ENCODE measurements at places on chromosomes 2 and 18.
A peak's percentile ranks its signal among the peaks of the same experiment; 100 is the strongest.

DNA sequence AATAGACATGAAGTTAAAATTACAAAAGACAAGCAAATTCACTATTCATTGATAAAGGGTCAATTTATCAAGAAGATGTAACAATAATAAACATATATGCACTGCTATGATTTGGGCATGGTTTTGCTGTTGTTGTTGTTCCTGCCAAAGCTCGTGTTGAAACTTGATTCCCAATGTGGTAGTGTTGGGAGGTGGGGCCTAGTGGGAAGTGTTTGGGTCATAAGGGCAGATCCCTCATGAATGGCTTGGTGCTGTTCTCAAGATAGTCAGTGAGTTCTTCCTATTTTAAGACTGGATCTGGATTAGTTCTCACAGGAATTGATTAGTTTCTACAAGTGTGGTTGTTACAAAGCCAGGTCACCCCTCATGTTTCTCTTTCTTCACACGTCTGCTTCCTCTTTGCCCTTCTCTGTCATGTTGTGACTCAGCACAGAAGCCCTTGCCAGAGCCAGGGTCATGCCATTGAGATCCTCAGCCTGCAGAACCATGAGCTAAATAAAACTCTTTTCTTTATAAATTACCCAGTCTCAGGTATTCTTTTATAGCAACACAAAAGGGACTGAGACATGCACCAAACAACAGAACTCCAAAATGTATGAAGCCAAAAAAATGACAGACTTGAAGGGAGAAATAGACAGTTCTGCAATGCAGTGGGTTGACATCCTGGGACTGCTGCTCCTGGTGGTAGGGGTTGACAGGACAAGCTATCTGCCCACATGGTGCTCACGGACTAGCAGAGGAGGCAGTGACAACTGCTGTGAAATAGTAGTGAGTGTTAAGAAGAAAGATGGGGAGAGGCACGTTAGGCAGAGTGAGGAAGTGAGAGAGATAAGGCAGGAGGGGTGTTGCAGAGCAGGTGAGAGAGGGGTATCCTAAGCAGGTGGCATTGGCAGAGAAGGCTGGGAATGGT lies 18.6 kb upstream of the SKA1 start:
- no peak for DNase-seq

DNA sequence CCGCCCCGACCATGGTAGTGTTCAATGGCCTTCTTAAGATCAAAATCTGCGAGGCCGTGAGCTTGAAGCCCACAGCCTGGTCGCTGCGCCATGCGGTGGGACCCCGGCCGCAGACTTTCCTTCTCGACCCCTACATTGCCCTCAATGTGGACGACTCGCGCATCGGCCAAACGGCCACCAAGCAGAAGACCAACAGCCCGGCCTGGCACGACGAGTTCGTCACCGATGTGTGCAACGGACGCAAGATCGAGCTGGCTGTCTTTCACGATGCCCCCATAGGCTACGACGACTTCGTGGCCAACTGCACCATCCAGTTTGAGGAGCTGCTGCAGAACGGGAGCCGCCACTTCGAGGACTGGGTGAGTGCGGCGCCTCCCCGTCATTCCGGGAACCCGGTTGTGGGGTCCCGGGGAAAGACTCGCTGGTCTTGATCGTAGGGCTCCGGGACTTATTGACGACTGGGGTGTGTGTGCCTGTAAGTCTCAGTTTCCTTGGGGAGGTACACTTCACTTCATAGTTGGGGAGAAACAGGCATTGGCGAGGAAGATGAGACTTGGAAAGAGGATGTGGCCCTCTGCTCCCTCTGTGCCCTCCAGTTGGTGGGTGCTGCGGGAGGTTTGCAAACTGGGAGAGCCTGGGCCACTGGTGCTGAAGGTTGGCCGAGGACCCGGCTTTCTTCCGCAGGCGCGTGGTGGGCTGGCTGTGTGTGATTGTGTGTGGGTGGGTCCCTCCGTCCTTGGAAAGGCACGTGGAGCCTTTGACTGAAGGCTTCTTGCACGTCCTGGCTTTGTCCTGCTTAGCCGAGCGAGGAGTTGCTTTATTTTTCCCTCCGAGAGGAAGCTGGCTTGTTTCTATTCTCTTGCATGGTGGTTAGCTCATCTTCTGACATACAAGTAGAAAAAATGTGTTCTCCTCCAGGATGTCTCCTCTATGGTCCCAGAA lies 886 bp downstream of the PRKCE start:
- DNase-seq = peak; percentile 24

DNA sequence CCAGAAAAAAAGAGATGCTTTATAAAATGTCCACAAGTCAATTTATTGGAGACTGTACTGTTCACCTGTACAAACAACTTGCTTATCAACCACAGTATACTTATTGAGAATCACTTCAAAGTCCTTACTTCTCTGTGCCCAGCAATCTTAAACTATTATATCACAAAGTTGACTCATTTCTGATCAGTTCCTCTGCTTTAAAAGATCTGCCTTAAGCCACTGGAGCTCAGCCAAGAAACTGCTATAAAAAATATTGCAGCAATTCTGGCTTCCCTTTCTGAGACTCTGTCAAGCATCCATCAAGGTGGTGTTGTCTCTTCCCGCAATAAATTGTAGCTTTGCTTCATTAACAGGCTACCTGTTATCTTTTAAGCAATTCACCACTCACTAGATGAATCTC lies 375.2 kb upstream of the SPHKAP start:
- no peak for DNase-seq

- peak; percentile 65 for DNase-seq
Observed at GRCh38 chr2:100427627-100428258, 10.3 kb upstream of the CHST10 start.

DNA sequence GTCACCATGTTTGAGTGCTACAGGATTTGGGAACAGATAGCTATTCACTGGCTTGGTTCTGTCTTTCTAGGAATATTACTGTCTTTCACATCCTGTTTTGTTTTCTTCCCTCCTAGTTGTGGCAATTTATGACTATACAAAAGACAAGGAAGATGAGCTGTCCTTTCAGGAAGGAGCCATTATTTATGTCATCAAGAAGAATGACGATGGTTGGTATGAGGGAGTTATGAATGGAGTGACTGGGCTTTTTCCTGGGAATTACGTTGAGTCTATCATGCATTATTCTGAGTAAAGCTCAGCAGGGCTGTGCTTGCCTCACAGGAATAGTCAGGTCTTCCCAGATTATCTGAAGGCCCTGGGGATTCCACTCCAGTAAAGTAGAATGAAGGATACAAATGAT lies 98.9 kb downstream of the ABI2 start:
- DNase-seq = no peak

DNA sequence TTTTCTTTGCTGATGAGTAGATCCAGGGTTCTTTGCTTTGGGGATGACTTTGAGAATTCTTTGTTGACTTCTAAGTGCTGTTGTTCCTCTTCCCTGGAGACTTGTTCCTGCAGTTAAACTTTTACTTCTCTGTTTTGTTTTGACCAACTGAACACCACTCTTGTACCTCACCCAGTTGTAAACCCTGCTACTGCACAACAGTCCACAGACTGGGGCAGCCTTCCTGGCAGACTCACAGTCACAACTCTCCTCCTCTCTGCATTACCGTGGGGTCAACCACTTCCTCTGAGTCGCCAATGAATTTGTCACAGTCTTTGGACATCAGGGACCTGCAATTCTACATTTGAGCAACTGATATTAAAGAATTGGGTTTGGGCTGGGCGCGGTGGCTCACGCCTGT lies 3.8 kb upstream of the SLC8A1 start:
- no peak for DNase-seq

DNA sequence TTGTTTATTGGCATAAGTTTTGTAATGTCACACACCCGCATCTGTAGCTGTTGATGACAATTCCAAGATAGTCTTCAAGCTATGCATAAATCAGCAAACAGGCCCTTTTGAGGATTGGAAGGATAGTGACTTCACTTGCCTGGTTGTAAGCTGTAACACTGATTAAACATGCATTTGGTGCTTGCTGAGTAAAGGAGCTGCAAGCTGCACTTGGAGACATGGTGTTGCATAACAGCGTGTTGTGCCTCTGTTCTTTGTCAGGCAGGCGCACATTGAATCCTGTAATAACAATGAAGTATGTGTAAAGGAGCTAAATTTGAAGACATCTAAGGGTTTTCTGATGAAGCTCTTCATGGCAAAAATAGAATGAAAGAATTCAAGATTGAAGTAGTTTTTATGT lies 68.7 kb upstream of the TTC27 start:
- DNase-seq = no peak

DNA sequence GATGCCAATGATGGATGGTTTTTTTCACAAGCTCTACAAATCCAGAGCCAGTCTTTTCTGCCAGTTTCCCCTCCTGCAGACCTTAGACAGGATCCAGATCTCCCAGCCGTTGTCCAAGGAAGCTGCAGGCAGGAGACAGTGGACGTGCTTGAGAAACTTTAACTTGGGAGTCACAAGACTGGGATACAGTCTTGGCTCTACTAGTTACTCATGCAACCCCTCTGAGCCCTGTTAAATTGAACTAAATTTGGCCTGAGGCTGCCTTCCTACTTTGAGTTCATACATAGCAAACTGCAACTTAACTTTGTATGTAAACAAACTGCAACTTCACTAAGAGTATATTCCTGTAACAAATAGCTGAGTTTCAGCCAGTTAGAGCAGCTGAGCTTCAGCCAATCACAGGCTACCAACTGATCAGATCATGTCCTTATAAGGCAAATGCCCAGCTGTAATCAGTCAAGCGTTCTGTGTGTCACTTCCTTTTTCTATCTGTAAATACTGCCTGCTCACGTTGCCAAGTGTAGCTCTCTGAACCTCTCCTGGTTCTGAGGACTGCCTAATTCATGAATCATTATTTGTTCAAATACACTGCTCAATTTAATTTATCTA lies 140.9 kb downstream of the CAPN13 start:
- DNase-seq = no peak

DNA sequence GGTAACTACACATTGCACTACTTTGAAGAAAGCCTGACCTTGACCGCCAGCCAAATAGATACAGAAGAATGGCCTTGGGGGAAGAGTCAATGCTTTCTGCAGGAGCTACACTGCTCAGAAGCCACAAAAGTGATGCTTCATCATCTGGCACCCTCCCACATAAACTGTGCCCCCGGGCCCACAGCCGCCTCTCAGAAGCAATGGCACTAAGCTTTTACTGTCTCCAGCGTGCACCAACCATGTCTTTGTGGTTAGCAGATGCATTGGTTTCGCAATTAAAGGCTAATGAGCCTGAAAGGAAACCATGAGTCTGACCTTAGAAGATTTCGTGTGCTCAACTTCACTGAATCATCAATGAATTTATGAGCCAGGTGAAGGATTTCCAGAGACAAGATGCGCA lies 209.4 kb upstream of the TRIB2 start:
- peak; percentile 79 for DNase-seq

DNA sequence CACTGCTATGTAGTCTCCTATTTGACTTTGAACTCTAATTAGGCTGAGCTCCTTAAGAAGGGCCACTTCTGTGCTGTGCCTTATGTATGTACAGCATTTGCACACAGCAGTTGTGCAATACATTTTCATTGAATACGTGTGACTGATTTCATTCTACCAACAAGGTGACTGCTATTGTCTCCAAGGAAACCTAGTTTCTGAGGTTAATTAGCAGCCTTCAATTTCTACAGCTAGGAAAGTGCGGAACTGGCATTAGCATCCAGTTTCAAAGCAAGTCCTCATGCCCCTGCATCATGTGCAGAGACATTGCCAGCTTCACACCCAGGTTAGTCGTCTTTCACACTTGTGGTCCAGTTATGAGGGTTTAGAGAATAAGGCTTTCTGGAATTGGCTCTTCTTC lies 58.6 kb downstream of the NCK2 start:
- DNase-seq = no peak

DNA sequence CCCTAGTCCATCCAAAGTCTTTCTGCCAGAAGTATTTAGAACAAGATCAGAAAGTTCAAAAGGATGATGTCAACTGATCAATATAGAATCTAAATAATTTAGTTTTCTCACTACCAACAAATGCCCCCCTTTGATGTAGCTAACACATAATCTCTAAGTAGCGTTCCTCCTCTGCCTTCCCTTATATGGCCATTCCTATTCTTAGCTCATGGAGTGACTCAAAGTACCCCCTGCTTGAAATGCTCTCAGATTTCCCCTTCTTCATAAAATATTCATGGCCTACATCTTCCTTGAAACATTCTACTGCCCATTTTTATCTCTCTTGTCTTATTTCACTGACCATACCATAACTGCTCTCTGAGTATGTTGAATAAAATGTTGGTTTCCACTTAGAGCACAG lies 151.5 kb downstream of the UPP2 start:
- DNase-seq = no peak

DNA sequence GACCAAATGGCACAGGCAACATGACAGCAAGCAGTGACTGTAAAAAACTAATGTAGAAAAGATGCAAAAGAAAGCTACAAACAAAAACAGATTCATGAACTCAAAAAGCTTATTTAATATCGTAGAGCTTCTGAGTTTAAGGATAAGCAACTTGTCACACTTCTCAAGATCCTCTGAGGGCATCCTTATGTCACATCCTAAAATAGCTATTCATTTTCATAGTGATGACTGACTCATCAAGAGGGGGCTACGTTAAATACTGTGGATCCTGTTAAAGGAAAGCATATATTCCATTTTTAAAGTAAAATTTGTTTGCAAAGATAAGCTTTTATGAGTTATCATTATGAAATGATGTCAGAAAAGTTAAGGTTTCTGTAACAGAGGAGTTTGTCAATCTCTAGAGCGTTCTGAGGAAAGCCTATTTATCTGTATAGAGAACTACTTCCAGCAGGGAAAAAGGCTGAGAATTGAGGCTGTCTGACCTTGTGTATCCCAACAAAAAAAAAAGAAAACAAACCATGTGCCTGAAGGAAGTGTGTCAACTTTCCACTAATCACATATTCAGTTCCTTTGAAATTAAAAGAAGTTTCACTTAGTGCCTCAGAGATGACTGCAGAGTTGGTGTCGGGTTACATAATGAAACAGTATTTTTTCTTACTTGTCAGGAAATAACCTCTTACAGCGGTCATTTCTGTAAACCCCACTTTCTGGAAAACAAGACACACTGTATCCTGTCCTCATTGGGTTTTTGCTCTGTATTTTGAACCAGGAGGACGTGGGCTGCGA lies 115.5 kb downstream of the ESCO1 start:
- DNase-seq = no peak

DNA sequence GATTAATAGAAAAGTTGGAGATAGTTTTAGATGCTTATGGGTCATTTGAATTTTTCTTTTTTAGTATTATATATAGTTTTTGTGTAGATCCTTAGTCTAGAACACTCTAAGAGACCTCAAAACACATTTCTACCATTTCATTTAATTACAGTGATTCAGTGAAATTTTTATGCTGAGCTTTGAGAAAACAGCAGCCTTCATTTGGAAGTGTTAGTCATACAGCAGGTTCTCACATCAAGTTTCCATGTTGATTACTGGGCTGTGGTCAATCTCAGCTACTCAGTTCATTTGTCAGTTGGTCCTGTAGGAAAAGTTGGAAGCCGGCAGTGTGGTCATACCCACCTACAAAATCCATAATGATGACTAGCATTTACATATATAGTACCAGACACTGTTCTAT lies 37.9 kb downstream of the MAP3K19 start:
- DNase-seq = no peak
